ENCODE measurements at places on chromosomes 4 and X.
A peak's percentile ranks its signal among the peaks of the same experiment; 100 is the strongest.

- DNase-seq, result no peak
Observed at GRCh38 chrX:129648514-129649267, 6.1 kb downstream of the APLN start.

- no peak for DNase-seq
Observed at GRCh38 chr4:98626350-98626749, 32.1 kb downstream of the TSPAN5 start.

DNA sequence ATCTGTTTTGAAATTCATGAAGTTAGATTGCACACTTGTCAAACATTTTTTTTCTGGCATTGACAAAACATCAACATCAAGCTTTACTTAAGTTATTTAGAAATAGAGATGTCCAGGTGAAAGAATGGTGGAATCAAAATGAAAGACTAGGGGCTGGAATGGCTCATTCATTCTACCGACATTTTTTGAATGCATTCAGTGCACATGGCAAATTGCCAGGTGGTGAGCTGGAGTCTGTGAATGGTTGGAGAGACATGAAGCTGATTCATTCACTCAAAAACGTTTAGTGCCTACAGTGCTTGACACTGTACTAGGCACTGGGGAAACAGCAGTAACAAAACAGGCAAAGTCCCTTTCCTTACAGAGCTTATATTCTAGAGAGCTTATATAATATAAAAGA is 292.4 kb downstream of the PPP1R2C start:
- no peak for DNase-seq

DNA sequence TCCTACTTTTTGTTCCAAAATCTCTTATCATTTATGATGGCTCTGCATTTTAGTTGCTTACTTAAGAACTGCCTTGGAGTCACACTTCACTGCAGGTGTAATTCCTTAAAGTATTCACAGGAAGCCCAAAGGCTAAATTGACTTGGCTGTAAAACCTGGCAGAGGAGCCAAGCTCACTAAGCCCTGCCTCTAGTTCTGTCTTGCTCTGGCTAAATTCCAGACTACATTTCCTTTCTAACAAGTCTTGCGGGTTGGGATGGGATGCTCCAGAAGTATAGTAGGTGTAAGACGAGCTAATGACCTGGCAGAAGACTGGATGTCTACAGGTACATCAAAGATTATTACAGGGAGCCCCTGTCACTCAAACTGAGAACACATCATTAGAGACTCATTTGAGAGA is 924.0 kb upstream of the INTU start:
- no peak for DNase-seq

- no peak for DNase-seq
Observed at GRCh38 chr4:74540193-74540592, 95.3 kb downstream of the AREG start.

DNA sequence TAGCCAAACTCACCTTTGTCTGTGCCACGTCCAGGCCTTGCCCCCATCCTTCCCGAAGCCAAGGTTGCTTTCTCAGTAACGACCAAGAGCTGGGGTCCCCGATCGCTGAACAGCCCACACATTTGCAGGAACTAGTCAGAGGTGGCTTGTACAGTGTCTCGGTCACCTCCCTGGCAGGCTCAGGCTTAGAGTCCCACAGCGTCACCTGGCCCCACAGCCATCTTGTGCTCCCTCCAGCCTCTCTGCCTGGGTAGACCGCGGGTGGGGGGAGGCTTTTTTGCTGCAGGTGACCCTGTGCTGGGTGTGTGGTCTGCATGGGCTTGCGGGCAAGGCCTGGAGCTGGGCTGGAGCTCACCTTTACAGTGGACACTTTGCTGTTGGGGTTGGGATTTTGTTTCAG is 60.2 kb downstream of the PSAPL1 start:
- no peak for DNase-seq

DNA sequence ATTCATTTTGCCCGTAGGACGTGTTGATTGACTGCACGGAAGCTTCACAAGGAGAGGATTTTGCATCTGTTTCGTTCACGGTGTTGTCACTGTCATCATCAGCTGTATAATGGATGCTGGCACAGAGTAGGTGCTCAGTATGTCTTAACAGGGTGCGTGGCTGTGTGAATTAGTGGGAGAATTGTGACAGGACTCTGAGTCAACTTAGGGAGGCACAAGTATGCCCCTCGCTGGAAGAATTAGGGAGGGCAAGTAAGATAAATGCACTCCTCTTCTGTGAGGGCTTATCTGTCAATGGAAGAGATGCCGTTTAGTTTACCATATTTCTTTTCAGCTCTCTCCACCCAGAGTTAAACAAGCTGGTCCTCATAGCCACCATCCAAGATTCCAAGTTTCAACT is 107.2 kb downstream of the TRIML1 start:
- DNase-seq, result no peak

- DNase-seq, result no peak
Observed at GRCh38 chr4:21697583-21697982, 251.0 kb downstream of the KCNIP4 start.

GRCh38 chr4:179478608-179479007 is 2036.4 kb upstream of the AGA start:
- no peak for DNase-seq

GRCh38 chr4:145218251-145218650 is 37.9 kb upstream of the OTUD4 start:
- no peak for DNase-seq

GRCh38 chr4:146340798-146341197 is 126.5 kb downstream of the REELD1 start:
- peak; percentile 16 for DNase-seq

GRCh38 chr4:26490111-26490959 is at the start of gene CCKAR:
CCKAR (minus strand) TSS chr4:26490484; CDS start chr4:26490267, 217 bp downstream.
- no peak for DNase-seq

DNA sequence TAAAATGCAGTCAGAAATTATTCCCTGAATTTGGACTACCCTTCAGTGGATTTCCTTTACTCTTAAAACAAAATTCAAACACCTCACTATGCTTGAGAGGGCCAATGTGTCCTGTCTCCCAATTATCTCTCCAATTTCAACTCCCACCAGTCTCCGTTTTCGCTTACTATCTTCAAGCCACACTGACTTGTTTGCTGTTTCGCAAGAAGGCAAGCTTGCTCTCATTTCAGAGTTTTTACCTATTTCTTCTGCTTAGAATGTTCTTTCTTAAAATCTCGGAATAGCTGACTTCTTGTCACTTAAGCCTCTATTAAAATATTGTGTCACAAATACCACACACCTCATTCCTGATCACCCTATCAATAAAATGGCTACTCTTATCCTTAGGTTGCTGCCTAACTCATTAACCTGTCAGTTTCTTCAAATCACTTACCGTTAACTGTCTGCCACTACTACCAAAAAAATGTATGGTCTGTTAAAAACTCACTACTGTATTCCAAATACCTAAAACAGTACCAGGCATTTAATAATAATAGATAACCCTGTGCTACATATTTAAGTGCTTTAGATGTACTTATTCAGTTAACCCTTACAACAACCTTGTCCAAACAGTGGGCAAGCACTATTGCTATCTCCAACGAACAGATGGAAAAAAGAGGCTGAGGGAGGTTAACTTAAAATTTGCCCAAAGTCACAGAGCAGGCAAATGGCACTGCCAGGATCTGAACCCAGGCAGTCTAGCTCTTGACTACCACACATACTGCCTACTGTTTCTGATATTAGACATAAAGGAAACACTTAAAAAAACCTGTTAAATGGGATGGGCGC is 2.9 kb downstream of the UBA6 start:
- DNase-seq, result no peak

GRCh38 chr4:205097-205756 is 80.9 kb downstream of the ZNF718 start:
- no peak for DNase-seq

DNA sequence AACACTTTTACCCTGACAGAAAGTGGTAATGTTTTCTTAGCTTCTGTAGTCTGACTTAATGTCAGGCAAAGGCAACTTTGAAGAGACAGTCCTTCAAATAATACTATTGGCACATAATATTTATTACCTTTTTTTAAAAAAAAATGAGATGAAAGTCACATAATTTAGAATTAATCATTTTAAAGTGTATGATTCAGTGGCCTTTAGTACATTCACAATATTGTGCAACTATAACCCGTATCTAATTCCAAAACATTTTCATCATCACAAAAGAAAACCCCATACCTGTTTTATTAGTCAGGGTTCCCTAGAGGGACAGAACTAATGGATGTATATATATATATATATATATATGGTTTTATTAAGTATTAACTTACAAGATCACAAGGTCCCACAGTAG is 94.8 kb upstream of the TEX13A start:
- no peak for DNase-seq

- no peak for DNase-seq
Observed at GRCh38 chr4:78565971-78566372, 14.4 kb downstream of the ANXA3 start.

DNA sequence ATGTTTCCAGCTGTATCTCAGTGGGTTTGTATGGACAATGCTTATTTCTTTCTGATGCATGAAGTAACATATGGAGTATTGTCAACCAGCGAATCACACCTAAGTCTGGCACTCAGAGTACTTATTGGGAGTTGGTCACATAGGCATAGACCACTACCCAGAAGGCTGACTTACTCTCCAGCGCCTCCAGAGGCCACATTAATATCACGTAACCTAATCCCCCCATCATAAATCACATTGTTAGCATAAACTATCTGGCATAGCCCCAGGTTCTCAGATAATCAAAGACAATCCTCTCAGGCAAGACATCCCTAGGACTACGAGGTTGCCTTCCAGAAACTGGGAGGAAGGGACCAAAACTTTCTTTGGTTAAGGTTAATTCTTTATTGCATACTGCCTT is 560.5 kb upstream of the PABPC4L start:
- DNase-seq, result peak; percentile 4

DNA sequence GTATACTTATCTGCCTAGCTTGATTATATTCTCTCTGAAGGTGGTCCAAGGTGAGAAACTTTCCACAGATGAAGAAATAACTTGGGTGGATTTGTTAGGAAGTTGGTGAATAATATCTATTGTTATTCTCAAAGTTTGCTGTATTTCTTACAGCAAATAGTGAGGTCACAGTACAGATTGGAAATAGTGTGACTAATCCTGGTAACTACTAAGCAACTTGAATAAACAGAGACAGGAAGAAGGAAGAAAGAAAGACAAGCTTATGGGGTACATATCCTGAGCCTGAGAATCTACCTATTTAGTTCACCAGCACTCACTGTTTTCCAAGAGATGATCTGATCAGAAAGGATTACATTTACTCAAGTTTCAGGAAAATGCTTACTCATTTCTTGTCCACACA is 1416.1 kb downstream of the RPA4 start:
- no peak for DNase-seq

GRCh38 chr4:131366714-131367113 is 1782.4 kb upstream of the PCDH10 start:
- DNase-seq, result no peak

DNA sequence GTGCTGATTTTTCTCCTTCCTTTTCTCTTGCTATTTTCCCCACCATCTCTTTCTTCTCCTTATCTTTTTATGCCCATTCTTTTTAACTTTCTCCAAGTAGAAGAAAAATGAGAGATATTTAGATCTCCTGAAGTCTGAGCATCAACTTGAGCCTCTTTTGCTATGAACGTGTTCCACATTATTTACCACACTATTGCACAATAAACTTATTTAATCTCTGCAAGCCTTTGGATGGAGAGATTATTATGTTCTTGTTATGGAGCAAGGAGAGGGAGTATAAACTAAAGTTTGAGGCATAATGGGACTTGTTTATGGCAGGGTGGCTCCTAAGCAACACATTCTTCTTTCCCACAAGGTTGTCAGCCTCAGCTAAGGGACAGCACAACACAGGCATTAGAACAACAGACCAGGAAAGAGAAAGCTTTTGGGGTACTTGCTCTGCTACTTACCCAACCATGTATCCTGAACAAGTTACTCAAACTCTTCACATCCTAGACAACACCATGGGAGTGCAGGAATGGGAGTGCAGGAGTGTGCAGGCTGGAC is 365.5 kb upstream of the BOD1L1 start:
- no peak for DNase-seq

- no peak for DNase-seq
Observed at GRCh38 chr4:74021601-74022000, 16.9 kb downstream of the CXCL3 start.

DNA sequence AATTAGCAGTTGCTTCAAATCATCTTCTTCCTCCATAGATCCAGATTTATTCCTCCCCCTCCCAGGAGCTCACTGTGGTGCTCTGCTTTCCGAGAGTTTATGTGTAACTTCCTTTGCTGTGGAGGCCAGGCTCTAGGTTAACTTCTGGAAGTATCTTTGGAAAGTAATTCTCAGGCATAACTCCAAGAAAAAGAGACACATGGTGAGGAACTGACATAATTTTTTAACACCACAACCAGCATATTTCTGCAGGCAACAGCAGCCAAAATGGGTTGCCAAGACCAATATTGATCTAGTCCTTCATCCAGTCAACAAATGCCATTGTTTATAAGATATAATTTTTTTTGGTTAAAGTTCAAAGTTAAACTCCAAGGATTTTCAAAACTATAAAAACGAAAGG is 114.5 kb upstream of the RBPJ start:
- DNase-seq, result no peak

- DNase-seq, result peak; percentile 74
Observed at GRCh38 chr4:38131371-38132091, 171.3 kb downstream of the PTTG2 start.
